ENCODE measurements at places on chromosomes 1 and 21.

- no peak for DNase-seq
Observed at GRCh38 chr1:9594471-9595155, 5.9 kb downstream of the TMEM201 start.

- no peak for DNase-seq
Observed at GRCh38 chr1:207312604-207312920, 8.9 kb upstream of the CD55 start.

GRCh38 chr1:1066403-1067283 lies 7.5 kb downstream of the RNF223 start:
- no peak for DNase-seq

- no peak for DNase-seq
Observed at GRCh38 chr1:37325010-37325409, 149.4 kb upstream of the ZC3H12A start.

DNA sequence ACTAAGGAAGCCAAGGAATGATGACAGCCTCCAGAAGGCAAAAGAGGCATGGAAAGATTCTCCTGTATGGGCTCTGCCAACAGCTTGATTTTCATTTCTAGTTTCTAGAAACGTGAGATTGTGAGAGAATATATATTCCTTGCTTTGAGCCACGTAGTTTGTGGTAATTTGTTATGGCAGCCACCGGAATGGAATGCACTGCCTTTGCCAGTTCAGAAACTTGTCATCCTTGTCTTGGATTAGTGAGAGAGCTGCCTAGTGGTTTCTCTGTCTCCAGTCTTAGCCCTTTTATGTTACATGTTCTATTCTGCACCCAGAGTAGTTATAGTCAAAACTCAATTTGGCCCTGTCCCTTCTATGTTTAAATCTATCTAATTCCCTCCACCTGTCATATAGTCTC lies 216.0 kb upstream of the PTGFR start:
- DNase-seq = no peak

GRCh38 chr1:39385067-39385988 lies 106.1 kb upstream of the BMP8A start:
- DNase-seq = no peak

DNA sequence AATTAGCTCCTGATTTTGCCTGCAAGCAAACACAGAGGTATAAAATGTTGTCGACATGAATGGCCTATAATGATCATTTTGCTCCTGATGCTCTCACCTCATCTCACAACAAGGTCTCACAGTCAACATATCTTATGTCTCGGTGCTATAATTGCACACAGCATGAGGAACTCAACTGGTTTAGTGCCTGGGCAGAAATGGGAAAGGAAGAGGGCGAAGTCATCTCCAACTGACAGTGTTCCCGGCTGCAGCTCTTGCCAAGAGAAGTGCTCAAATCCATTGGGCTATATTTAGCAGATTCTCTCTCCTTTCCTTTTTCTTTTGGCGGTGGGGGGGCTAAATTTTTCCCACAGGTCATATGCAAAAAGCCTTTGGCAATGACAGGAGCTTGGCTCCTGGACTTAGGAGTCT lies 53.0 kb downstream of the SLC45A1 start:
- peak; percentile 73 for DNase-seq

- DNase-seq = peak; percentile 85
Observed at GRCh38 chr21:39660191-39660980, 47.6 kb downstream of the B3GALT5 start.

DNA sequence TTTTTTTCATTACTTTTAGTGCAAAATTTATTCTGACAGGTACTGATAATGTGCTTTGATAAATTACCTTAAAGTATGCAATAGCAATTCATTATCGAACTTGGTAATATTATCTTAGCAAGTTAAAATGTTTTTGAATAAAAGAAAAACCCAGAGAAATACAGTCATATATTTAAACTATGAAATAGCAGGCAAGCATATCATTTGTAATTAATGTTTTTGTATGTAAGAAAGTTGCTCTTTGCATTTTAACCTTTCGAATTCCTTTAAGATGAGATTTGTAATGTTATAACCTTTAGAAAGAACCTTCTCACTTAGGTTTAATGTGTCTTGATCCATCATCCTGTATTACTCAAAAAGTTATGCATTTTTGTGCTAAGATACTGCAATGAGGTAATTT lies 585.6 kb downstream of the PTBP2 start:
- no peak for DNase-seq

GRCh38 chr1:204075139-204075521 lies 2.2 kb downstream of the SOX13 start:
- DNase-seq = peak; percentile 28

- no peak for DNase-seq
Observed at GRCh38 chr1:214418391-214418790, 133.0 kb downstream of the PTPN14 start.

GRCh38 chr1:162561616-162562469 lies at the start of gene UAP1:
TSS of gene UAP1 (plus strand) at chr1:162561722. CDS start at chr1:162566069, 4,347 bp downstream.
- no peak for DNase-seq

DNA sequence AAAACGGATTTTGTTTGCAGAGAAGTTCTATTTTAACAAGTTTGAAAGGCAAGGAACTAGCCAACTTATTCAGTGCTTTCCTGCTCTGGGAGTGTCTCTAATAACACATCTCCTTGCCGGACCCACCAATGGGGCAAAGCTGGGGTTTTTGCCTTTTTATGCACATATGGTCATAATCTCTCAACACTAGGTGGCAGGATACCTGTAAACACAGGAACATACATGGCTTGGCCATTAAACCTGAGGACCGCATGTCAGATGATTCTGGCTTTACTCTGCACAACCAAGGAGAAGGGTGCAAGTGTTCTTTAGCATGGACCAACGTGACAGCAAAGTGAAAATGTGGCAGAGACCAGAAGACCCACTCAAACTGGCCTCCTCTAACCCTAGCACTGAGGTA lies 4.9 kb downstream of the TMEM9 start:
- no peak for DNase-seq

- DNase-seq = no peak
Observed at GRCh38 chr1:194151056-194151455, 964.6 kb upstream of the B3GALT2 start.

DNA sequence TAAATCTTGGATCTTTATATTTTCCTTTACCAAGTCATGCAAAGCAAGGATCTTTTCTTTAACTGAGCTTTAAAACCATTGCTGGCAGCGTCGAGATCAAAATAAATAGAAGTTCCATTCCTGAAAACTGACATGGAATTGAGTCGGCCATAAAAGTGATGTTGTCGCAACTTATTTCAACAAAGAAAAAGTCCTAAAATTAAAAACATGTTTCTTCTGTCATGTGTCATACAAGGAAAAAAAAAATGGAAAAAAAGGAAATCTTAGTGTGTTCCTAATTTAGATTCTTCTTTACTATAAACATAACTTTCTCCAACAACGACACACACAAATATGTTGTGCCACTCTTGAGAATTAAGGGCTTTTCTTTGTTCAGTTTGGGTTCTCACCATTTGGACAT lies 34.9 kb downstream of the GREM2 start:
- no peak for DNase-seq

DNA sequence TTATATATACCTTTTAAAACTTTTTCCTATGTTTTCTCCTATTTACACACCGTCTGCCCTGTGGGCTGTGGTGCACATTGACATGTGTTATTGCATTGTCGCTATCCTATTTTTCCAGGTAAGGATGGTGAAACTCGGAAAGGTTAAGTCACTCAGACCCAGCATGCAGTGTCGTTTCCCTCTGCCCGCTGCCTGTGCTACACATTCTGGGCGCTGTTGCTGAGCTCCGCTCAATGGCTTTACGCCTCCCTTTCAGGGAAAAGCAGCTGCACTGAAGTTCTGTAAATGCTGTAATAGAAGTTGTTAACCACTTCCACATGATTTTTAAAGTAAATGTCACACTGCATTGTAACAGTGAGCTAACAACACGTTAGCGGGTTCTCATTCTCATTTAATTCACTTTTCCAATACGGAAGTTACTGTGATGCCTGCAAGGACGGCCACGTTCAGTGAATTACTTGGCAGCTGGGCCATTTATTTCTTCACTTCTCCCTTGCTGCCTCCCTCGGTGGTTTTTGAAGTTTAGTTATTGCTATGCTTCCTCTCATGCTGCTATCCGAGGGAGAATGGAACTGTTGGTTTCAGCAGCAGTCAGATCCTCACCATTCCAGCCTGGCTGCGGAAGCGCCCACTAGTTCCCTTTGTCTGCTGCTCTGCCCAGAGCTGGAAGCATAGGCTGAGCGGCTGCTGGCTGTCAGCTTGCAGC lies 288.7 kb downstream of the SPATA17 start:
- peak; percentile 36 for DNase-seq

- no peak for DNase-seq
Observed at GRCh38 chr1:6490181-6491080, 1.0 kb downstream of the PLEKHG5 start.

DNA sequence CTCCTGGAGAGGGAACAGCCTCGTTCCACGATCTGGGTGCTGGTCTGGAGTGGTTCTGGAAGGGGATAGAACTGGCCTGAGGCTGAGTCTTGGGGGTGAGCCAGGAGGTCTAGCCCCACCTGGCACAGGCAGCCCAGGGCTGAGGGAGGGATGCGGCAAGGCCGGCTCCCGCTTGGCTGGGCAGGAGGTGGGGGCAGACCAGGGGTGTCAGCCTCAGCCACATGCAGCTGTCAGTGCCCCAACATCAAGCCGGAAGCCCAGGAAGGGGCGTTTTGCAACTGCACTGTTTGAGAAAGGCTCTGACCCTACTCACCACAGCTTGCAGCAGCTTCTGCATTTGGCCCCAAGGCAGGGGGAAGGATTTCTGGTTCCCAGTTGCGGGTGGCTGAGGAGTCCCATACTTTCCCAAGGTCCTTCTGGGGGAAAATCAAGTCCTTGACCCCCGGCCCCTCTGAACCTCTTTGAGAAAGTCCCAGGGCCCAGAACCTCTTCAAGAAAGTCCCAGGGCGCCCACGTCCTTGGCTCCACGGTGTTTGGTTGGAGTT lies 2.0 kb downstream of the EFHD2 start:
- peak; percentile 49 for DNase-seq

DNA sequence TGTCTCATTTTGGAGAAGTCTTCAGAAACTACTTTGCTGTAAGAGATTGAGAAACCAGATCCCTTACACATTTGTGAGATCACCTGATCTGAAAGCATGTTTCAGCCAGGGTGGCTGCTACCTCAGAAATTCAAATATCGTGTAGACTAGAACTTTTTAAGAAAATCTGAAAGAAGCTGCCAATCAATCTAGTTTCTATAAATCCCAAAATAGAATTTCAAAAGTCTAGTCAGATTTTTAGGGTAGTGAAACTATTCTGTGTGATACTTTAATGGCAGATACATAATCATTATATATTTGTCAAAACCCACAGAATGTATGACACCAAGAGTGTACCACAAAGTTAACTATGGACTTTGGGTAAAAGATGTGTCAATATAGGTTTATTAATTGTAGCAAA lies 79.9 kb upstream of the PLPPR5 start:
- no peak for DNase-seq

GRCh38 chr1:2522230-2522629 lies 4.2 kb downstream of the PANK4 start:
- no peak for DNase-seq

DNA sequence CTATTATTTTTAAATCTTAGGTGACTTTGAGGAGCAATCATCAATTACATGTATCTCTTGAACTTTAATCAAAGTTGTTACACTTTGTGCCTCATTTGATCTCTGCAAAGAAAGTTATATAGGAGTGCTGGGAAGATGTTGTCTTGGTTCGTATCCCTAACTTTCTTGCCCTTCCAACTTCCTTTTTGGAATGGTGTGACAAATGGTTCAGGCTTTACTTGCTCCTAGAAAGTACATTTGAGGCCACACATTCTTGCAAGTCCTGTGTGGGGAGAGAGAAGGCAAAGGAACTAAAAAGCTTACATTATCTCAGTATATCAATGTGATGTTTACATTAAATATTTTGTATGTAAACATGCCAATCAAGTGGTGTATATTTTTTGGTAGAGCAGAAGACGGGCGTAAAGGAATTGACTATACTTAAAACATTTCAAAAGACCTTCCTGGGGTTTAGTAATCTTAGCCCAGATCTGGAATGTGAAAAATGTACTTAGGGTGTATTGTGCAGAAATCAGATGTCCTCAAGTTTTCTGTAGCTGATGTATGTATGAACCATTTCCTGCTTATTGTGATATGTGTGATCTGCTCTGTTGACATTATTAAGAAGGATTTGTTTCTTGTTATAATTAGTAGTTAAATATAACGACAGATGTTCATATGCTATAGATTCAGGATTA lies 59.2 kb downstream of the USP25 start:
- no peak for DNase-seq

DNA sequence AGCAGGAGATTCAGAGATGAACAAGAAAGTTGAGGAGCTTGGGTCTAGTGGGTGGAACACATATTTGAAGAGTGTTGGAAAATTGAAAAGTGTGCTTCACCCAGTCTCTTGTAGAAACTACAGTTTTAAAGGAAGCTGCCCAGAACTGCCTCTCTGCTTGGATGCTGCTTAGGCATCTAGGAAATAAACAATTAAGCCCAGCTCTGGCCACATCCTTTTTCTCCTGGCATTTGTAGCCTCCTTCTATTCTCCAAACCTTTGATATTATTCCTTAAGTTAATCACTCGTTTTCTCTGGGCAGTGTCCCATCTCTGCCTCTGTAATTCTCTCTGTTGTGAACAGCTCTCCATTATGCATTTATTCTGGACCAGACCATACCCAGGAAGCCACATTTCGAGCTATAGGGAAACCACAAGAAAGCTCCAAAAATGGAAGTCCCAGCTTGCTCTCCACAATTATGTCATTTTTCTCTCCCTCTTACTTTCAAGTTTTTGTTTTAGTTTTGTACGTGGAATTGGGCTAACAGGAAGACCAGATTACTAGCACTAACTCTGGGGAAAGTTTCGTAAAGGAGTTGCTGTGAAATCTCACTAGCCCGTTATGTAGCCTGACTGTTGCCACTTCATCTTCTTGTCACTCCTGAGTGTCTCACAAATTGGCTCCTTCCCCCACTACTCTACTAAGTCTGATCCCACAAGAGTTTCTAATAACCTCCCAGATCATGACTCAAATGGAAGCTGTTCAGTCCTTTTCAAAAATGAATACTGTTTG lies 102.2 kb downstream of the NTMT2 start:
- no peak for DNase-seq

DNA sequence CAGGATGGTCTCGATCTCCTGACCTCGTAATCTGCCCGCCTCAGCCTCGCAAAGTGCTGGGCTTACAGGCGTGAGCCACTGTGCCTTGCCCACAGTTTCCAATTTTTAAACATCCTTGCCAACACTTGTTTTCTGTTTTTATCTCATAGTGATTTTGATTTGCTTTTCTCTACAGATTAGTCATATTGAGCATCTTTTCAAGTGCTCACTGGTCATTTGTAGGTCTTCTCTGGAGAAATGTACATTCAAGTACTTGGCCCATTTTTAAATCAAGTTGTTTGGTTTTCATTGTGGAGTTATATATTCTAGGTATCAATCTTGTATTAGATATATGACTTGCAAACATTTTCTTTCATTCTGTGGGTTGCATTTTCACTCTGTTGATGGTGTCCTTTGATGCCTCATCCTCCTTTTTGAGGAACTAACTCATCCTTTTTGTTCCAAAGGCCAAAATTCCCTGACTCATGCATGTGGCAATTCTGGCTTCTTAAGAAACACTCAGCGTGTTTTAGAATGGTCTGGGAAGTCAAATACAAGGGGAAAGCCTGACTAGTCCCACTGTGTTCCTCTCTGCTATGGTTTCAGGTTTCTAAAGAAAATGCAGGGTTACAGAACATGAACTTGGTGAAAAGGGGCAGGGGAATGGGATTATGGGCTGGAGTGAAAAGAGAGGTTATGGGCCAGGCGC lies 37.3 kb downstream of the PTAFR start:
- DNase-seq = no peak

Measured in right hindlimb (tissue), 1 donor.